Activated B cell treated with CpG ODN at 0.5 μM for 24 hours (primary cell): ENCODE measurements at places on chromosomes 5 and 9. TPM values are rescaled to one million over a fixed set of nuclear protein-coding genes. Genes with fewer than 3 reads are reported as not detected.

Gene C5orf63
- 20.4 and 22.5 TPM in 2 replicates for total RNA-seq

Gene CD274
- total RNA-seq, result 47.4 and 48.9 TPM in 2 replicates

Gene GCNT4
- not detected in 2 replicates for total RNA-seq

Gene C1QTNF3
- total RNA-seq, result 4.9 and 7.7 TPM in 2 replicates

Gene HTR4
- total RNA-seq, result not detected in 2 replicates

Gene POLE3
- total RNA-seq, result 48.0 and 55.5 TPM in 2 replicates

Gene LOX
- not detected in 2 replicates for total RNA-seq

- no peak overlapping the region for H3K27ac ChIP-seq
- no peak overlapping the region for H3K4me3 ChIP-seq
- H3K4me1 ChIP-seq, result no peaks in the 10 kb centered on the region
These were observed 21.3 kb downstream of the SPRY4 start for GRCh38 chr5:142303565-142303964.

- DNase-seq, result no peak
- H3K36me3 ChIP-seq, result peaks cover 87% of the 10 kb centered on the region
- no peaks in the 10 kb centered on the region for H3K27me3 ChIP-seq
- no peaks in the 10 kb centered on the region for H3K4me1 ChIP-seq
- H3K4me3 ChIP-seq, result no peak overlapping the region
These were observed 42.5 kb upstream of the PHF2 start for GRCh38 chr9:93533863-93534262.

DNA sequence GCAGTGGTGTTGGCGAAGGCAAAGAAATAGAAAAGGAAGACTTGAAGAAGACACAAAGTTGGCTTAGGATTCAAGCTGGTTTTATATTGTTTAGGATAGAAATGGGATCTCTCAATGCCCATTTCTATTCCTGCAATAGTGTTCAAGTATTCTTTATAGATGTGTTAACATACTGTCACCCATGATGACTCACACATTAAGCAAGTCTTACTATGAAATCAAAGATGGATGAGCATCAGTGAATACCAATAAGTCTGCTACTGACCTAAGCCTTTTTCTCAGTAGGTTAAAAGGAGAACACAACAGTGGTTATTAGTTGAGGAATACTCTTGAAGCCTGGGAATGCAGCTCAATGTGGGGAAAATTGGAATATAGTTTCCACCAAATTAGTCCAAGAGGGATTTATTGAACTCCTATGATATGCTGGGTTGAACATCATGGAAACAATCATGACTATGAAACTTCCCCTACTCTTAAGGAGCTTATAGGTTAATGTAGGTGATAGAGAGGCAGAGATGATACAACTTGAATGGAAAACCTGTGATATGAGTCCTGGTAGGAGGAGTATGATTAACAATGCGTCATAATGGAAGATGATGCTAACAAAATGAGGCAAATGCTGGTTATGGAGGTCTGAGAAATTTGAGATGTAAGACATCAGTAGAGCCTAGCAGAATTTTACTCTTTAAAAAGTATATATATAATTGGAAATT, 417.1 kb upstream of the DAP start:
- H3K27ac ChIP-seq, result no peak overlapping the region
- no peak for DNase-seq
- H3K4me3 ChIP-seq, result no peak overlapping the region

DNA sequence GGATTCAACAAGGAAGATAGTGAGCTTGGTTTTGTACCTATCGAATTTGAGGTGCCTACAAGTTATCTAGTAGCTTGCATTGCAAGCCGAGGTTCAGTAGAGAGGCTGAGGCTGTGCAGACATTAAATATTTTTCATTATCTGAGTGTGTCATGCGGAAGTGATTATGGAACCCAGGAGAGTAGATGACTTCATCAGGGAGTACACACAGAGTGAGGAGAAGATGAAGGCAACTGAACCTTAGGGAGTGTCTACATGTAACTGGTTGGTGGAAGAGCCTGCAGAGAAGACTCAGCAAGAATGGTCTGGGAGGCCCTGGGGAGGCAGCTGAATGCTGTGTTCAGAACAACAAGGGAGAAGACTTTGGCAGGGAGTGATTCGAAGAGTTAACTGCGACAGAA, 393.9 kb downstream of the ARHGEF28 start:
- H3K4me3 ChIP-seq, result no peak overlapping the region
- peaks cover 10% of the 10 kb centered on the region for H3K27me3 ChIP-seq
- DNase-seq, result no peak
- no peaks in the 10 kb centered on the region for H3K36me3 ChIP-seq

GRCh38 chr5:67530609-67531255, 334.1 kb upstream of the CD180 start:
- H3K4me1 ChIP-seq, result peaks cover 12% of the 10 kb centered on the region
- no peaks in the 10 kb centered on the region for H3K36me3 ChIP-seq
- no peak for DNase-seq
- H3K27ac ChIP-seq, result no peak overlapping the region
- H3K27me3 ChIP-seq, result no peaks in the 10 kb centered on the region

DNA sequence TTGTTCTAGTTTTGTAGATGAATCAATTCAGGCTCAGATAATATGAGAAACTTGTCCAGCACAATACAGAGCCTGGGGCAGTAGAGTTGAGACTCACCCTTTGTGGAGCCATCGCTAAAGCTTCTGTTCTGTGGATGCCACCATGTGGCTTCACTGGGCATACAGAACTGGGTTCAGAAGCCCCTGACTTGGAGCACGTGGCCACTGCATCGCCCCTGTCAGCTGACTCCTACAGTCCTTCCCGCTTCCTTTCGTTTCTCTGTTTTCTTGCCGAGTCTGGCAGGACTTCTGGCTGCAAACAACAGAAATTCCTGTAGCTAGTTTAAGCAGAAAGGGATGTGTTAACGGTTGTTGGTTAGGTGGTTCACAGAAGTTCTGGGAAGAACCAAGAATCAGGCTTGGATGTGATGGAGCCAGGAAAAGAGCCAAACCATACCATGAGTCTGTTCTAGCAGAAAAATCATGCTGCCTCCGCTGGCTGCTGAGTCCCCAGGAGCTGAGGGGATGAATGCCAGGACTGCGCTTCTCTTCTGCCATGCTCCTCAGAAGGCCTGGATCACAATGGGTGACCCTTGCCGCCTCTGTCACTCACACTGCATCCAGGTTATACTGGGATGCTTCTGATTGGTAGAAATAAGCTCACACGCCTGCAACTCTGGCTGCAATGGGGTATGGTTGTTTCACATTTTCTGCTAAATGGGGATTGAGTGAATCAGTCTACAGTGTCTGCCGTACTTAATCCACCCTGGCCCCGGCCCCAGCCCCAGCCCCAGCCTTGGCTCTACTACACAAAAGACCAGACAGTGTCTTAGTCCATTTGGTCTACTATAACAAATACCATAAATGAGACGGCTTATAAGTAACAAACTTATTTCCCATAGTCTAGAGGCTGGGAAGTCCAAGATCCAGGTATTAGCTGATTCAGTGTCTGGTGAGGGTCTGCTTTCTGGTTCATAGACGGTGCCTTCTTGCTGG, 262.5 kb downstream of the GOLPH3 start:
- no peaks in the 10 kb centered on the region for H3K27me3 ChIP-seq
- DNase-seq, result no peak
- no peak overlapping the region for H3K4me3 ChIP-seq
- no peak overlapping the region for H3K27ac ChIP-seq
- H3K4me1 ChIP-seq, result no peaks in the 10 kb centered on the region

- no peaks in the 10 kb centered on the region for H3K4me1 ChIP-seq
- no peak overlapping the region for H3K27ac ChIP-seq
- H3K4me3 ChIP-seq, result no peak overlapping the region
- no peaks in the 10 kb centered on the region for H3K36me3 ChIP-seq
These were observed 35.9 kb upstream of the LECT2 start for GRCh38 chr5:135990528-135991255.

GRCh38 chr5:164002628-164003027, 497.2 kb downstream of the MAT2B start:
- no peak overlapping the region for H3K4me3 ChIP-seq
- no peak overlapping the region for H3K27ac ChIP-seq
- peaks cover 2% of the 10 kb centered on the region for H3K4me1 ChIP-seq
- H3K27me3 ChIP-seq, result no peaks in the 10 kb centered on the region

- no peaks in the 10 kb centered on the region for H3K27me3 ChIP-seq
- peak overlapping the region; percentile 79 for H3K27ac ChIP-seq
- DNase-seq, result no peak
- peaks cover 47% of the 10 kb centered on the region for H3K4me1 ChIP-seq
These were observed 22.0 kb downstream of the MAST4 start for GRCh38 chr5:66617991-66618768.

- H3K27me3 ChIP-seq, result peaks cover 5% of the 10 kb centered on the region
- no peak overlapping the region for H3K27ac ChIP-seq
- no peaks in the 10 kb centered on the region for H3K4me1 ChIP-seq
These were observed 66.6 kb downstream of the ITGA1 start for GRCh38 chr5:52854301-52854700.

- H3K4me1 ChIP-seq, result no peaks in the 10 kb centered on the region
- H3K27me3 ChIP-seq, result no peaks in the 10 kb centered on the region
- no peaks in the 10 kb centered on the region for H3K36me3 ChIP-seq
- H3K27ac ChIP-seq, result no peak overlapping the region
These were observed 598.5 kb downstream of the BNC2 start for GRCh38 chr9:16271967-16272366.

- H3K4me3 ChIP-seq, result peak within 1 kb of the TSS; percentile 93
- DNase-seq, result peak; percentile 49
- H3K4me1 ChIP-seq, result peaks cover 14% of the 10 kb centered on the region
- H3K27me3 ChIP-seq, result peaks cover 7% of the 10 kb centered on the region
These were observed at the start of gene ZBED3 for GRCh38 chr5:77086689-77087483. ZBED3 (minus strand) TSS chr5:77087285; CDS start chr5:77077878, 9,407 bp downstream.

DNA sequence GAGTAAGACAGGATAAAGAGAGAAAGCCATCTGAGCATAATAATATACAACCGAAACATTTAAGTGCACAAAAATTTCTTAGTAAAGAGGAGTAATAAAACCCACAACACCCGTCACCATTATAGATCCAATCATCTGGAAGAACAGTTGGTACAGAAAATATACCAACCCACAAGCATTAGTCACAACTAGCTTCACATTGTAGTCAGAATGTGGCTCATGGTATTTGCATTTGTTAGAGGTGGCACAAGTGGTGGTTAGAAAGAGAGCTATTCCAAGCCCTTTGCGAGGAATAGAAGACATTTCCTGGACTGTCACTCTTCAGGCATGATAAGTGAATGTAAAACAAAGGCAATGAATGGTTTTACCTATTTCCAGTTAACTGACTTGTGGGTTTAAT, 677.5 kb upstream of the ST8SIA4 start:
- H3K4me3 ChIP-seq, result no peak overlapping the region
- no peak overlapping the region for H3K27ac ChIP-seq
- H3K27me3 ChIP-seq, result no peaks in the 10 kb centered on the region
- no peaks in the 10 kb centered on the region for H3K36me3 ChIP-seq
- H3K4me1 ChIP-seq, result no peaks in the 10 kb centered on the region

DNA sequence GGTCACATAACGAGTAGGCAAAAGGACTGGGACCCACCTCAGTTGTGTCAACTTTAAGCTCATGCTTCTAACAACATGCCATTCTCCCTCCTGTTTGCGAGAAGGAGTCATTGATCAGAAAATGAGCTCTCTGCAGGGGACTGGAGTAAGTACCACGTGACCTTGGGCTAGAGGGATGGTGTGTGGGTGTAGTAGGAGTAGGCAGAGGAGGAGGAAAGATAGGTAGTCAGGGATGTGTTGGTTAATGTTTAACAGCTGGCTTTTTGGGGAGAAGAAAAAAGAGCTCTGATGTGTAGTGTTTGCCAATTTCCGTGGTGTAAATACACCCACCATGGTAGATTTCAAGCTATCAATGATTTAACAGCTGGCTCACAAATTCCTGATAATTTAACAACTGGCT, 160.3 kb upstream of the TBC1D2 start:
- DNase-seq, result no peak
- H3K4me3 ChIP-seq, result no peak overlapping the region
- peaks cover 14% of the 10 kb centered on the region for H3K27me3 ChIP-seq
- no peaks in the 10 kb centered on the region for H3K36me3 ChIP-seq
- H3K4me1 ChIP-seq, result peaks cover 1% of the 10 kb centered on the region

- H3K27ac ChIP-seq, result no peak overlapping the region
- H3K4me3 ChIP-seq, result no peak overlapping the region
- H3K27me3 ChIP-seq, result no peaks in the 10 kb centered on the region
- peaks cover 47% of the 10 kb centered on the region for H3K36me3 ChIP-seq
- no peak for DNase-seq
- peaks cover under 1% of the 10 kb centered on the region for H3K4me1 ChIP-seq
These were observed 16.1 kb upstream of the AJM1 start for GRCh38 chr9:136826188-136826541.

DNA sequence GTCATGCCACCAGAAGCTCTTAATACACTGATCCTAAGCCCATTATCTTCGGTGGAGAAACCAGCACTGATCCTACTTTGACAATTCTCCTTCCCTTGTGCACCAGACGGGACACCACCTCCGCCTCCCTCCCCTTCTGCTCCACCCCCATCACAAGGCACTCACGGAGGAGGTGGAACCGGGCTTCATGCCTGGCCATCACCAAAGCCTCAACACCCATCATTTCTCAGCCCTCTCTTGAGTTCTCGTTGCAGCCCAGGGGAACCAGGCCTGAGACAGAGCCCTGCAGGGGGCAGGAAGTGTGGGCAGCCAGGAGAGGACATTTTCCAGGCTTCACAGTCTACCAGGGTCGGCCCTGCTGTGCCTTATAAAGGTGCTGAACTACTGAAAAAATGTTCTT, 160.5 kb downstream of the GOLPH3 start:
- H3K4me3 ChIP-seq, result no peak overlapping the region
- peaks cover 2% of the 10 kb centered on the region for H3K27me3 ChIP-seq
- H3K4me1 ChIP-seq, result peaks cover 3% of the 10 kb centered on the region
- H3K36me3 ChIP-seq, result no peaks in the 10 kb centered on the region
- DNase-seq, result no peak
- no peak overlapping the region for H3K27ac ChIP-seq

DNA sequence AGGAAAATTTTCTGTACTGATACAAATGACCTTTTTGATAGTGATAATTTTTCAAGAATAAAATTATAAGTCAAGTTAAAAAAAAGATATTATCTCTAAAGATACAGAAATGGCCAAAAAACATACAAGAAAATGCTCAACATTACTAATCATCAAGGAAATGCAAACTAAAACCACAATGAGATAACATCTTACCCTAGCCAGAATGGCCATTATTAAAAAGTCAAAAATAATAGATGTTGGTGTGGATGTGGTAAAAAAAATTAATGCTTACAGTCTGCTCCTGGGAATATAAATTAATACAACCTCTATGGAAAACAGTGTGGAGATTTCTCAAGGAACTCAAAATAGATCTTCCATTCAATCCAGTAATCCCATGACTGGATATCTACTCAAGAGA, 22.9 kb upstream of the PTGER4 start:
- no peak overlapping the region for H3K4me3 ChIP-seq
- H3K36me3 ChIP-seq, result no peaks in the 10 kb centered on the region
- no peak for DNase-seq
- no peaks in the 10 kb centered on the region for H3K27me3 ChIP-seq
- no peak overlapping the region for H3K27ac ChIP-seq
- H3K4me1 ChIP-seq, result peaks cover 28% of the 10 kb centered on the region

- H3K36me3 ChIP-seq, result no peaks in the 10 kb centered on the region
- H3K4me3 ChIP-seq, result no peak overlapping the region
- no peak for DNase-seq
- H3K27me3 ChIP-seq, result peaks cover 3% of the 10 kb centered on the region
These were observed 54.6 kb upstream of the STXBP1 start for GRCh38 chr9:127557466-127557869.
